Muscle of back (tissue), 13 donors: ENCODE measurements at places on chromosomes 2 and 18.

DNA sequence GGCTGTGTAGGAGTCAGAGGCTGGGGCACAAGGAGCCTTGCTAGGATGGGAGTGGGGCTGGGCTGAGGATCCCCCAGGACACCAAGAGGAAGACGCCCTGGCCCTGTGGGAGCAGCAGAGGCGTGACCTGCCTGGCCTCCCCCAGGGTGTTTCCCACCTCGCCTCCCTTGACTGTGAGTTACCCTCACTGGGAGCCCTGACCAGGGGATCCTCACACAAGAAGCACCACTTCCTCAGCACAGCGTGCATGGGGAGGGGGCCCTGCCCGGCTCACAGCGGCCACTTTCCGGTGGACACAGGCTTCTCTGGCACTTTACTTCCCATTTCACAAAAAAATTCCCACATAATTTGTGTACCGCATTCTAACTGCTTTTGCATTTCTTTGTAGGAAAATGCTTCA is 187.7 kb downstream of the EIPR1 start:
- DNase-seq, result no peak

- no peak for DNase-seq
These were observed 1947.6 kb upstream of the CELF4 start for GRCh38 chr18:39513186-39513585.

- no peak for DNase-seq
These were observed 177.6 kb downstream of the DNAH7 start for GRCh38 chr2:195891081-195891480.

DNA sequence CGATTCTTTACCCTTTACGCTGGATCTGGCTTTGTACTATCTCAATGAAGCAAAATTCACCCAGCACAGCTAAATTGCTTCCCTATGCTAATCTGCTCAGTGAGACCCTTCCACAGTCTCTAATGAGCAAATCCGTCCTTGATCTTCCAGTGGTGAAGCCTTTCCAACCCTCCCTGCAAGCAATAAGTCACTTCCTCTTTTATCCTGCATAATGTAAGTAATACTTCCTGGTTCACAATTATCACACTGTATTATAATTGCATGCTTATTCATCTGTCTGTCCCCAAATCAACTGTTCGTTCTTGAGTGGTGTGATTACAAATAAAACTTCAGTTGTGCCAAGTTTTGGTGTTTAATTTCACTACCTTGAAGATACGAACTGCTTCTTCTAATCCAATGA is 404.0 kb downstream of the ADCYAP1 start:
- no peak for DNase-seq

- no peak for DNase-seq
These were observed 10.1 kb downstream of the TRAF3IP1 start for GRCh38 chr2:238330391-238330790.
